Fibroblast of skin of left biceps (primary cell): ENCODE measurements at places on chromosomes 13 and 19.
A peak's percentile ranks its signal among the peaks of the same experiment; 100 is the strongest.

GRCh38 chr13:45773236-45773635, 71.1 kb downstream of the CBY2 start:
- no peak for DNase-seq

DNA sequence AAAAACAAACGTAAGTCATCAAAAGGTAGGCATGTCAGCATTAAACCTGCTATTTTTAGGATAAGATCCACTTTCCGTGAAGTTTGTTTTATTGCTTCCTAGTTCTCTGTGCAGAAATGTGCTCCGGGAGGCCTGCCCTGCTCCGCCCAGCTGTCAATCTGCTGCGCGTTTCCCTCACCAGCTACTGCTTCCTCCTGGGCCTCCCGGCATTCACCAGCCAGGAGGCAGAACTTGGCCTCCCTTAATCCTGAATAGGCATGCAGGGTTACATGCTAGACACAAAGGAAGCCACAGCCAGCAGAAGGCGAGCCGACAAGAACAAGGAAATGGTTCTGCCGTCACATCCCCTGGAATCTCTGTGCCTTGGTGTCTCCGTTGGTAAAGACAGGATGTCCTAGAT, 386.2 kb downstream of the IRS2 start:
- no peak for DNase-seq

DNA sequence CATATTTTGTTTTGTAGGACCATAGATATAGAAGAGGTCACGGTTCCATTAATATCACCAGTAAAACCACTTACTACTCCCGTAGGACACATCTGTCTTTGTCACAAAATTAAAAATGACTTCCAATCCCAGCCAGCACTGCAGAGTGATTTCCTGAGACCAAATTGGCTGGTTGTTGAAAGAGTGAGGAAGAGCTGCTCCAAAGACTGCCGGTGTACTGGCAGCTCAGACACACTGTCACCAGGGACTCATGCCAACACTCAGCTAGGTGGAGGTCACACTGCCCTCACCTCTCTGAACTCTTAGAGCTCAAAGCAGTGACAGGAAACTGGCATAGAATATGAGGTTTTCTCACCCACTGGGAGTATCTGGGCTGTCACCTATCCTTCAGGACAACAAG, 52.1 kb downstream of the FLT1 start:
- DNase-seq = no peak

GRCh38 chr19:49859682-49860335, 7.6 kb downstream of the PNKP start:
- no peak for DNase-seq

GRCh38 chr19:48982280-48982679, 10.8 kb downstream of the GYS1 start:
- no peak for DNase-seq

DNA sequence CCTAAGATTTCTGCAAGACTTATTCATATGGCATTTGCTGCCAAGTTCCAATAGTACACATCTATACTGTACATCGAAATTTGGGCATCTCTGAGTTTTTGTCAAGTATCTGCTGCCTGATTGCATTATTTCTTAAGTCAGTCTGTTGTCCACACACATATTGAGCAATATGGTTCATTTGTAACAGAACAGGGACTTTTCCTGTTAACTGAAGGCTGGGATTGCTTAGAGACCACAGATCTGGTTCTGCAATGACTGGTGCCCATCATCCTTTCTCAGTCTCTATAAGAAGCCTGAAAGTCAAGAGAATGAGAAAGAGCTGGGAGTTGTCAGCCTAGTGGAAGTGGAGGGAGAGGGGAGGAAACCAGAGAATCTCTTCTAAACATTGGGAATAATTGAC, 22.5 kb upstream of the MYCBP2 start:
- no peak for DNase-seq

DNA sequence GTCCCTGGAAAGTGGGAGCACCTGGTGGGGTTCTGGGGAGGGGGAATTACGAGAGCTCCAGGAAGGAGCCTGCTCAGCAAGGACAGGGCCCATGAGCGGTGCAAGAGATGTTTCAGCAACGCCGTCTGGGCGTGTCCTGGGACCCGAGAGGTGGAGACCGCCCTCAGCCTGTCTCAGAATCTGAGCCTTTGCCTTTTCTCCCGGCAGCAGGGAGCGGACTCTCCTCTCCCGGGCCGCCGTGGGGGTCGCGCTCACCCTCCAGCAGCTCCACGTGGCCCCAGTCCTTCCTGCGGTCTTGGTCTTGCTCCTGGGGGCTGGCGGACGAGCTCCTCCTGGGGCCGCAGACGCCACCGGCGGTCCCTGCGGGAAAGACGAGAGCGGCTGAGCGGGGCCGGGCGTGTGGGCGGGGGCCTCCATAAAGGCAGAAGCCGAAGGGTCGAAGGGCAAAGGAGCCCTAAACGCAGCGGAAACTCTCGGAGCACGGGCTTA, 714 bp downstream of the POLRMT start:
- DNase-seq = no peak

DNA sequence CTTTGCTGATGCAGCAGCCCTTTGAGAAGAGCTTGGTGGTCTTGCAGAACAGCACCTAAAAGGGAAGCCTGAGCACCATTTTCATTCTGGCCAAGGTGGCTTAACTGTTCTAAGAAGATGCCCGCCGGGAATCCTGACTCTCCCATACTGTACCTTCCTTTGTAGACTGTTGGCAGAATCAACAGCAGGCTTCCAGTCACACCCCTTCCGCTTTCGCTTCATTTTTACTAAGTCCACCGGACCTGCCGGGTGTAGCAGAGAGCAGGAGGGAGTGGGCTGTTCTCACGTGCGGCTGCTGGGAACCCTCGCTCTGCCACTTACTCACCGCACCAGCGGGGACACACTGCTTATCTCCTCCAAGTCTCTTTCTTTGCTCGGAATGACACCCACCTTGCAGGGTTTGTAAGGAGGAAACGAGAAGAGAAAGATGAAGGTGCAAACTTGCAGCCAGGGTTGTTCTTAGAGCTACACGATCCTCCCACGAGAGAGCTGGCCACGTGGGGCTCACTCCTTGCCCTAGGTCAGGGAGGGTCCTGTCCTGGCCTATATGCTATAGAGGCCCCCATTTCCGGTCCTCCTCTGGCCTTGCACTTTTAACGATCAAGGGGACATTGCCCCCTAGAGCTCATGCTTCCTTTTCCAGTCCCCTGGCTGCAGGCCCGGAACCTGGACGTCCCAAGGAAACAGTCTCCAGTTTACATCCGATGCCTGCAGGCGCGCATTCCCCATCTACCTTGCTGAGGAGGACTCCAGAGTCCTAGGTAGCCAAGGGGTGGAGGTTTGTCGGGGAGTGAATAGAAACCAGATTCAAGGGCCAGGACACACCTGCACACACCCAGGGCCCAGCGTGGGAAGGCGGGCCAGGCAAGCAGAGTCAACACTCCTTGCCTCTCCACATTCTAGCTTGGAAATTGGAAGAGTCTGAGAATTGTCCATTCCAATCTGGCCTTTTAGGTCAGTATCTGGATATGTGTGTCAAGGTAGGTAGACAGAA, 453.6 kb downstream of the IRS2 start:
- DNase-seq = no peak

DNA sequence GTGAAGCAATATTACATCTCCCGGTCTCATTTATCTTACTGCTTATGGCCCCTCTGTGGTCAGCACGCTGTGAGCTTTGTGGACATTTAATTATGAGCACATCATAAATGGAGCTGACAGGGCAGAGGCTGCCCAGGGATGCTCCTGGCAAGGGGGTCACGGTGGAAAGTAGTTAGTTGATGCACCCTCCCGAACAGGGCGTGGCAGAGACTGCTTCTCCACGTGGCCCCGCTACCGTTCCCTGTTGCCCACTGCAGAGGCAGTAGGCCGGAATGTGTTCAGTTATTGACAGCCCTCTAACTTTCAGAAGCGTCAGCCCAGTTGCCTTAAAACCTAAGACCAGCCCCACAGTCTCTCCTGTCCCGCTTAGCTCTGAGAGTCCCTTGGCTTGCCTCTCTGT, 180.3 kb upstream of the ZNF507 start:
- no peak for DNase-seq

- DNase-seq = no peak
Measured at GRCh38 chr19:12603714-12604113, 6.9 kb downstream of the ZNF490 start.

DNA sequence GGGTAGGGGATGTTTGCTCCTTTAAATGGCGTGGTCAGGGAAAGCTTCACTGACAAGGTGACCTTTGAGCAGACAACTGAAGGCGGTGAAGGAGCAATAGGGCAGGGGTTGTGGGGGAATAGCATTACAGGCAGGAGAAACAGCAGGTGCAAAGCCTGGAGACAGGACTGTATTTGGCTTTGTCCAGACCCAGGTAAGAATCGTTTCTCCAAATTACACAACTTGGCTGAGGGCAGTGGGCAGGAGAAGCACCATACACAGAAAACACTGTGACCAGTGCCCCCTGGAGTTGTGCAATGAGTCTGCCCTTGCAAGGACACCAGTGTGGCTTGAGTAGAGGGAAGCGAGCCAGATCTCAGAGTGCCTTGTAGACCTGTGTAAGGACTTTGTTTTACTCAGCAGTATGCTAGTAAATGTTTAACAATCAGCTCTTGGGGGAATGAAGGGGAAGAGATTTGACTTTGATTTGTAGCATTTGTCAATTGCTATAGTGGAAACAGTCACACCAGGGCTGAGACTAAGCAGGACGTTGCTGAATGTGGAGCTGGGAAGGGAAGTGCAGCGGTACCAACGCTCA, 360.0 kb downstream of the DCT start:
- DNase-seq = no peak

DNA sequence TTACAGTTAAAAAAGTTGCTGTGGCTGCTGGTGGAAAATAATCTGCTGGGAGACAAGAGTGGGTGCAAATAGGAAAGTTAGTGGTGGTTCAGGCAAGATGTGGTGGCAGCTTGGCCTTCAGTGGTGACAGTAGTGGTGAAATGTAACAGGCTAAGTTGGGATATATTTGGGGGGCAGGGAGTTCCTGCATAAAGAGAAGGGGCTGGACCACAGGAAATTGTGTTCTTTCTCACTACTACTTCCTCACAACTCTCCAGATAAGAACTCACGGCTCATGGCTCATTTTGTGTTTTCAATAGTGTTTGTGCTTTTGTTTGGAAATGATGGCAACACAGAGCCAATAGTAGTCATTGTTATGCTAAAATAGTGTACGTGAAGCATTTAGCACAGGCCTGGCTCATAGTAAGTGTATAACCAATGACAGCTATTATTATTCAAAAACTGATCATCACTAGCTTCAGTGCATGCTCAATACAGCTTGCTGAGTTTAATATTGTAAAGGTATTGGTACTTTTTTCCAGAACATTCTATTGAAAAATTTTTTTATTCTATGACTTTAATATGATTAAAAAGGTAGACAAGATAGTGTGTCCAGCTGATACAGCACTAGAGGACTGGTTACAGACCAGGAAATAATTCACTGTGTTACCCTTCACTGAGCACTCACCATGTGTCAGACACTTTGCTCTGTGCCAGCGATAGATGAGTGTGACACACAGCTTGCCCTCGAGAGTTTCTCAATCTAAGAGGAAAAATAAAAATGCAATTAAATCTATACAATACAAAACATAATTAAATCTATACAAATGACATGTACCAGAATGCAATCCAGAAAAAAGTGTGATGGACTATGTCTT, 209.8 kb downstream of the POU4F1 start:
- DNase-seq = no peak

DNA sequence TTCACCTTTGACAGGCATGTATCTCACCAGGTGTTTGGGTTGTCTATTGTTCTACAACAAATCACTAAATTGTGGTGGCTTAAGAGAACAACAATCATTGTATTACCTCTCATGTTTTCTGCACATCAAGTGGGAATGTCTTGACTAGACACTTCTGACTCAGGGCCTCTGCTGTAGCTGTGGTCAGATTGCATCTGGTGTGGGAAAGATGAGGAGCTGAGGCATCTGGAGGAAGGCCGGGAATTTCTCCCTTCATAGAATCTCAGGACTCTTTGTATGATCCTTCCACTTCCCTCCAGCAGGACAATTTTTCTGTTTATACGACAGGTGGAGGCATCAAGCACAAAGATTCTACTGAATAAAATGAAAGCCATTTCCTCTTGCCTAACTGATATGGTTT, 511.8 kb upstream of the NBEA start:
- no peak for DNase-seq

DNA sequence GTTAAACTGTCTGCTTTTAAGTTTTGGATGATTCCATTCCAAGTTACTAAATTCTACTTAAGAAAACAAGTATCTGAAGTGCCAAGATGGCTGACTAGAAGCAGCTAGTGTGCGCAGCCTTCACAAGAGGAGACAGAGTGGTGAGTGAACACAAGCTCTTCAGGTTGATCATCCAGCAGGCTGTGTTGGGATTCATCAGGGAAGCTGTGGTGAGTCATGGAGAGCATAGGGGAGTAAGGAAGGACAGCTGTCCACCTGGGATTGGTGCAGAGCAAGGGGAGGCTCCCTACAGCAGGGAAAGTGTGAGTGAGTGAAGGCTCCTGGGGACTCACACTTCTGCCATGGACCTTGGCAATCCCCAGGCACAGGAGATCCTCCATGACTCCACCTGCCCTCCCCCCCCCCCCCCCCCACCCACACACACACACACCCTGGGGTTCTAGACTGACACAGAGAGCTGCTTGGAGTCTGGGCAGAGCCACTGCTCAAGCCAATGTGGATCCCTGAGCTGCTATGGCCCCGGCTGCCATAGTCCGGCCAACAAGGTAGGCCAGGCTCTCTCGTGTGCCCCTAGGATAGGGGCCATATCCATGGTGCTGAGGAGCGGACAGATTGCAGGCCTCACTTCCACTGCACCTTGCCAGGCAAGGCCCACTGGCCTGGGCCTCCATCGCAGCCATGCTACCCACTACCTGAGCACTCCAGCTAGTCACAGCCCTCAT, 23.5 kb downstream of the SLC25A15 start:
- DNase-seq = no peak

DNA sequence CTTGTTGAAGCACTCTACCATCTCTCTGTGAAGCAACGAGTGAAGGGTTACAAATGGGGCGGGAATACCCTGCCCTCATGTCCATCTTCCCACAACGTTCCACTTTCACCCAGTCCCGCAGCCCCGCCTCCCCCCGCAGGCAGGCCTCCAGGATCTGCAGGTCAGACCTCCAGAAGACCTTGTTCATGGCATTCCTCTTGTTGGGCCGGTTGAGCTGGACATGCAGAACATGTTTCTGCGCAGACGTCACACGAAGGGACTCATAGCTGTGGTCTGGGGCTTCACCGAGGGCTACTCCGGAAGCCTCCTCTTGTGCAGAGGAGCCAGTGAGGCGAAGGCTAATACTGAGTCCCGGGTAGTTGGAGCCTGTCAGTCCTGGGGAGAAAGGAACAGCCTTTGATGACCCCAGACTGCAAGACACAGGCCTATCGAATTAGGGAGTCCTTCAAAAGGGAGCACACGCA, 420 bp downstream of the ECH1 start:
- peak; percentile 34 for DNase-seq

GRCh38 chr13:31011901-31012654, 79.6 kb downstream of the TEX26 start:
- DNase-seq = no peak
